Dermis blood vessel endothelial cell (primary cell): ENCODE measurements at places on chromosomes 5 and 9. TPM values are rescaled to one million over a fixed set of nuclear protein-coding genes. Genes with fewer than 3 reads are reported as not detected.
A peak's percentile ranks its signal among the peaks of the same experiment; 100 is the strongest.

DNA sequence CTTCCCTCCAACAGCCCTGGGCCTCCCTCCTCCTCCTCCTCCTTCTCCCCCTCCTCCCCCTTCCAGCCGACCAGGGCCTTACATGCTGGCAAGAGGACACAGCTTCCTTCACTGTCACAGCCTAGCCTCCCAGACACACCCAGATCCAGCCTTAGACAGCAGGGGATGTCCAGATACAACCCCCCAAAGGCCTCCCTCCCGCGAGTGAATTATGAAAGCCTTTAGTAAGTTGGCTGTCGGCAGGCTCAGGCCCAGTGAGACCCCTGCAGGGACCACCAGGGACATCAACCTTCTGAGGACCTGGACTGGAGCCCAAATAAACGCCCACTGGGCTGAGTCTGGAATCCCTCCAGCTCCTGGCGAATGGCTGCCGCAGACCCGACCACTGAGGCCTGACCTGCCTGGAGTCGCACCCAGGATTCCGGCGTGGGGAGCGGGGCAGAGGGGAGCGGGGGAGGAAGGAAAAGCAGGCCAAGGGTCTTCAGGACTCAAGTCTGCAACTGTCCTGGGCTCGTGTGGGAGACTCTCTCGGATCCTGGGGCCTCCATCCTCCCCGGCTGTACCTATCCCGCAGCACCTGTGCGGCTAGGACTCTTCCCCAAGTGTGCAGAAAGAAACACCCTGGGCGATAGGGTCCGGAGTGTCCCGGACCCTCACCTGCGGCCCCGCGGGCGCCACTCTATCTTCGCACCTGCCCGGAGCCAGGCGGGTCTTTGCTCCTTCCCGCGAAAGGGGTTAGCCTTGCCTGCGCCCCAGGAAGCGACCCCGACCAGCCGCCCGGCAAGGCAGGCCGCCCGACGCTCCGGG is 705 bp downstream of the SEPTIN8 start:
- peak; percentile 43 for DNase-seq

- no peak for DNase-seq
Measured at GRCh38 chr5:81424728-81425127, 30.8 kb upstream of the ACOT12 start.

Gene PCDHGA3
- total RNA-seq, result 0.70 and 1.2 TPM in 2 replicates

Gene MRRF
- total RNA-seq, result 45.1 and 65.3 TPM in 2 replicates

DNA sequence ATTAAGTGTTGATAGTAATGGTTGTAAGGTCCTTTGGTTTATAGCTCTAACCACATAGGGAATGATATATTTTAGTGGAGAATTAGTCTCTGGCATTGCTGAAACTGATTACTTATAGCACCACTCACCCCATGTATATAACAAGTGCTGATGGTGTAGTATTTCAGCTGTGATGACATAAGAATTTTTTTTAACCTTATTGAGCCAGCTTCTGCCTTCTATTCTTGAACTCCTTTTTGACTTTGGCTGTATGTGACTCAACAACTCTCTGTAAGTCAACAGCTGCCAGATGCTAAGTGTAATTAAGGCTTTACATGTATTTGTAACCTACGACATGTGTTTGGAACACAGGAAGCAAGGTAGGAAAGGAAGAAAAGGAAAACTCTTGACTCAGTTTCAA is 929.6 kb upstream of the WWC1 start:
- no peak for DNase-seq

DNA sequence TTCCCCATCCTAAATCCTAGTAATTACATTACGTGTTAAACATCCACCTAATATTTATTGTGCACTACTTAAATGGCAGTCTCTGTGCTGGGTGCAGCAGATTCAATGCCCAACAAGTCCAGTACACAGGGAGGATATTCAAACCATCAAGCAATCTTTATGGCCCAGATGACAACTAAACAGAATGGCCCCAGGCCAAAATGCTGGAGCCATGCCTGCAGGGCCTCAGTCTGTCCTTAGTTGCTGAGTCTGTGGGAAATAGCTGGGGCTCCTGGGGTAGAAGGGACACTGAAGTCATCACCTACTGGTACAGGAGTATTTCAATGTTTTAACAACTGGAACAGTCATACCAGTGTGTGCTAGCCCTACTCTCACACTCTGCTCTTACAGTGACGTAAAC is 153.5 kb downstream of the ZNF608 start:
- DNase-seq, result no peak

Gene PCDHB3
- 0.51 TPM in 2 replicates for total RNA-seq

Gene LCN6
- total RNA-seq, result 0.68 TPM in 1 of 2 replicates, not detected in the other

DNA sequence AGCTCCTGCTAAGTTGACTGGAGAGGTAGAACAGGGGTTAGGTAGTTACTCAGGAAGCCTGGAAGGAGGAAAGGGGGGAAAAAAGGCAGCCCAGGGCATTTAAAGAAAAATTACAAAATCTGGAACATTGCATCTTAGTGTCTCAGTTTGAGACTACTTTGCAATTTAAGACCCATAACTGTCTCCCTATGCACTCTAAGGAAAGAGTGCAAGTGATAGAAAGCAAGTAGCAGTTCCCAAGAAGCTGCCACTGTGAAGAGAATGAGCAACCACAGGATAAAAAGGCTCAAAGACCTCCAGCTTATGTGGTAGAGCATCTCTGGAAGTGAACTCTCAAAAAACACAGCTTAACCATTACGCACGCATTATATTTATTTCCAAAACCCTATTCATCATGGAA is 141.8 kb downstream of the SLCO4C1 start:
- no peak for DNase-seq

Gene DMRT1
- not detected in 2 replicates for total RNA-seq

Gene ENTREP1
- total RNA-seq, result 6.6 and 8.0 TPM in 2 replicates

DNA sequence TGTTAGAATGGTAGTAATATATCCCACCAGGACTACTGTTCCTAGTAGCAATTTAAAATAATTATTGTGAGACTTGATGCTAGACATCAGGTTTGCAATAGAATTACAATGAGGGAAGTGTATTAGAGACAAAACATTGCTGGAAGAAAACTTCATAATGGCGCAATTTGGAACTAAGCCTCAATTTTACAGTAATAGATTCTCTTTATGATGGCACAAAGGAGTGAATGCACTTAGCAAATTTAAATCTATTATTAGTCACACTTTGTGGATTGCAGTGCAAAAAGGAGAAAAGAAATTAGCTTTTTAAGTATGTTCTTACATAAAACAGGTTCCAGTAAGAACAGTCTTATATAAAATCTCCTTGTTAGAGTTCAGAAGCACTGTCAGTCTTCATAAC is 358.3 kb downstream of the KIAA0825 start:
- no peak for DNase-seq

GRCh38 chr5:170631466-170632195 is 127.8 kb downstream of the KCNIP1 start:
- DNase-seq, result peak; percentile 57

GRCh38 chr9:125633116-125633745 is 73.8 kb downstream of the MAPKAP1 start:
- DNase-seq, result no peak

- peak; percentile 59 for DNase-seq
Measured at GRCh38 chr5:139246394-139246793, 47.1 kb upstream of the MATR3 start.

DNA sequence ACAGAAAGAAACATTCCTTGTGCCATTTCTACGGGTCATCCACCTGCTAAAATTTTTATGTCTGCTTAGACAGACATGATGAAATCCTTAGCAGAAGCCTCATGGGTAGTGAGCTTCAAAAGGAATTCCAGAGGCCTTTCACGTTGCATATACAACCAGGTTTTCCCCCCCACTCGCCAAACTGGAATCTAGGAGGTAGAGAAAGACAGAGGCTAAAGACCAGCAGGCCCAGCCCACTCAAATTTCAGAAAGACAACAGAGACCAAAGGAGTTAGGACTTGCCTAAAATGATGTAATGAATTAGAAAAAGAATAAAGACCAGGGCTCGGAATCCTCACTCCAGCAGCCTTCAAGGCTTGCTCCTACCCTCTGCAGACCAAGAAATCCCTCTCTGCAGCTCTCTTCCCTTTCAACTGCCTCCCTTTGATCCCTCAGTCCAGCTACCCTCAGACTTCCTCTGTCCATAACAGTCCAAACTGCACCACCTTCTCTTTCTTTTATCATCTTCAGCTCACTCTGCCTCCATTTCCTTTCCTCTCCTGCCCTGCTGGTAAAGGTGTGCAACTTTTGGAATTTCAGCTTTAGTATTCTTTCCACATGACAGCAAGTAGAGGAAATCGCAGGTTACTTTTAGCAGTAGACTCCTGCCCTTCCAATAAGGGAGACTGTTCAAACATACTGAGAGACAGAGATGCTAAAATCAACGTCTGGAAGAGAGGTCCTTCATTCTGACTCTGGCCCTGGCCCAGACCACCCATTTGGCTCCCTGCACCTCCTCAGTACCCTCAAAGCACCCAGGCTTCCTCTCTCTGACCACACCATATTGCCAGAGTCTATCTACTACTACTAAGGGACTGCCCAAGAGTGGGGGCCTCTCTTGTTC is 8.9 kb downstream of the B4GALT1 start:
- DNase-seq, result no peak

DNA sequence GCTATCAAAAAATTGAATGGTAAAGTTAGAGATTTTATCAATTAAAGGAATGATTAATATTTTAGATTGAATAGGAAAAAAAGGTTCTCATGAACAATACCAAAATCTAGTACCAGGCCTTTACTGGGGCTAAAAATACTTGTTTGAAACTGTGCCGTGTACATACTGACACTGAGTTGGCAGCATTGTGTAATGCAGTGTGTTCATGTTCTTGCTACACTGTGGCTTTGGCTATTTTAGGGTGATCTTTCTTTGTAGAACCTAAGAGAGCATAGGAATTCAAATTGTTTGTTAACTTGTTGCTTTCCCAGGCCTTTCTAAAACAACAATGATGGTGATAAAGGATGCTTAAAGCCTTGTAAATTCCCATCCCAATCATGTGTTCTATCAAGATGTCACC is 80.9 kb downstream of the KIF4B start:
- DNase-seq, result no peak

Gene CCDC183
- total RNA-seq, result 0.37 and 1.0 TPM in 2 replicates

DNA sequence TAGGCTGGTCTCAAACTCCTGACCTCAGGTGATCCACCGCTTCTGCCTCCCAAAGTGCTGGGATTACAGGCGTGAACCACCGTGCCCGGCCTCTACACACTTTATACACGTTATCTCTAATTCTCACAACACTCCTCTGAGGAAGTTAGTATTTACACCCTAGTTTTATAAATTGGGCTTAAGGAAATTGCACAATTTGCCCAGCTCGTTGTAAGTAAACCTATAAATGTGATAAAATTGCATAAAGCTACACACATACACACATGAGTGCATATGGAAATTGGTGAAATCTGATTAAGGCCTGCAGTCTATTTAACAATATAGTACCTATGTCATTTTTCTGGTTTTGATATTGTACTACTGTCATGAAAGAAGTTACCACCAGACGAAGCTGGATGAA is 4.4 kb upstream of the SLC4A9 start:
- DNase-seq, result no peak

Gene FCN2
- not detected in 2 replicates for total RNA-seq

Gene TMEM252
- 0.51 TPM in 1 of 2 replicates, not detected in the other for total RNA-seq

Gene PDE6A
- 0.05 TPM in 1 of 2 replicates, not detected in the other for total RNA-seq

GRCh38 chr5:179408611-179409010 is 63.4 kb upstream of the ADAMTS2 start:
- no peak for DNase-seq

DNA sequence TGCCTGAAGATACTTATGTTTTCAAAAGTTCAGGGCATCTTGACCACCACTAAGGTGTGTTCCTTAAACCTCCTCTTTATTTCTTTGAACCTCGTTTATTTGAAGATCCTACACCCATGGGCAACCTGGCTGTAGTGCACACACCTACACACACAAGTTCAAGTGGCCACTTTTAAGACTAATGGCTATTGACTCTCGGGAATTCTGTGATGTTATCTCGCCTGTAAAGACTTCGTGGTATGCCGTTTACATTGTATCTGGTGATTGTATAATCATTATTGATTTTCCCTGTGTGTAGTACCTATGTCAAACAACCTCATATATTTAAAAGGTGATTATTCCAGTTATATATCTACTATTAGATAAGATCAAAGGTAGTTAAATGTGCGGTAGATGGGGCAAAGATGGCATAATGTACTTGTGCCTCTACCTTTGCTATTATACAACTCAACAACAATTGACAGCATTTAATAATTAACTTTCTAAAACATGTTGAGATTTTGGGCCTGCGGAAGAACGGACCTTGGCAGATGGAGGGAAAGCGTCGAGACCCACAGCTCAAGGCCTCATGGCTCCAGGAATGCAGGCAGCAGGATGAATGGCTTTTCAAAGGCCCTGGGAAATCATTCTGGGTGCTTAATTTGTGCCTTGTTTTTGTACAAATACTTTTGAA is 51.4 kb upstream of the IRX2 start:
- DNase-seq, result no peak

- no peak for DNase-seq
Measured at GRCh38 chr9:98080780-98081179, 24.2 kb downstream of the NANS start.

DNA sequence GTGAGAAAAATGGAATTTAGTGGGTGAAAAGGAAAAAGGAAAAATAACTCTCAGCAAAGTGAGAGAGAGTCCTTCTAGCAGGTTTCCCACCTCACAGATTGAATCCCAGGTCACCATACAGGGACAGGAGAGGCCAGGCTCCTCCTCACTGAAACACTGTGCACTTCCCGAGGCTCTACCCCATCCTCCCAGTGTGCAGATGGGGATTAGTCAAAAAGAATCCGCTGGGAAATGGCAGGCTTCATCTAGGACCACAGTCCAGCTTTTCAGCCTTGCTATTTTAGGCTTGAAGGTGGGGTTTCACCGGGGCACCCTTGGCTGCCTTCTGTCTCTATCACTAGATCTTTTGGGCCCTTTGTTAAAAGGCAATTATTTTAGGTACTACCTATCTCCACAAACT is 47.8 kb downstream of the YIPF5 start:
- no peak for DNase-seq

GRCh38 chr5:64637144-64637543 is 53.2 kb upstream of the SHISAL2B start:
- no peak for DNase-seq

DNA sequence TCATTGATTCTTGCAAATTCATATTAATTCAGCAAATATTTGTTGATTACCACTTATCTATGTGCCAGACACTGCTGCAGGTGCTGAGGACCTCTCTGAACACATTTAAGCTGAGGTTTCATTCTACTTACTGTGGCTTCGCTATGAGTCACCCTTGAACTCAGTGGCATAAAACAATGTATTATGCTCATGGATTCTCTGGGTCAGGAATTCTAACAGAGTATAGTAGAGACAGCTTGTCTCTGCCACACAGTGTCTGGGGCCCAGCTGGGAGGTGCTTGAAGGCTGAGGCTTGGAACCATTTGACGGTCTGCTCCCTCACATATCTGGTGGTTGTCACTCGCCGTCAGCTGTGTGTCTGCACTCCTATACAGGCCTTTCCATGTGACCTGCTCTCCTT is 124.3 kb upstream of the NR3C1 start:
- no peak for DNase-seq
